ENCODE measurements at places on chromosomes 7 and 10.

GRCh38 chr7:30886608-30887011, 25.0 kb upstream of the AQP1 start:
- DNase-seq, result no peak

- DNase-seq, result no peak
These were observed 39.3 kb downstream of the SPDYE5 start for GRCh38 chr7:75531359-75531821.

DNA sequence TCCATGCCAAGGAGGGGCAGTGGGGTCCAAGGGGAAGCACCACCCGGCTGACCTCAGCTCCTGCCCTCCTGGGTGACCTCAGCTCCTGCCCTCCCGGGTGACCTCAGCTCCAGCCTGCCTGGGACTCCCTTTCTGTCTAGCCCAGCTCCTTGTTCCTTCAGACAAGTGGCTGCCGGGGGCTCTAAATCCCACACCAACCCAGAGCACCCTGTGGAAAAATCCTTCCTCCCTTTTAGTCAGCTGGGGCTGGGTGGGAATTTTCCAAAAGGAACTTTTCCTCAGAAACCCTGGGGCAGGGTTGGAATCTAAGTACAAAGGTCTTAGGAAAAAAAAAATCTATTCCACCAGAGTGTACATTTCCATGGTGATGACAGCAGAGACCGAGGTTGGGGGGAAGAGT, 36.3 kb downstream of the AKR1B1 start:
- DNase-seq, result no peak

GRCh38 chr10:131689016-131689415, 211.8 kb upstream of the PPP2R2D start:
- no peak for DNase-seq

DNA sequence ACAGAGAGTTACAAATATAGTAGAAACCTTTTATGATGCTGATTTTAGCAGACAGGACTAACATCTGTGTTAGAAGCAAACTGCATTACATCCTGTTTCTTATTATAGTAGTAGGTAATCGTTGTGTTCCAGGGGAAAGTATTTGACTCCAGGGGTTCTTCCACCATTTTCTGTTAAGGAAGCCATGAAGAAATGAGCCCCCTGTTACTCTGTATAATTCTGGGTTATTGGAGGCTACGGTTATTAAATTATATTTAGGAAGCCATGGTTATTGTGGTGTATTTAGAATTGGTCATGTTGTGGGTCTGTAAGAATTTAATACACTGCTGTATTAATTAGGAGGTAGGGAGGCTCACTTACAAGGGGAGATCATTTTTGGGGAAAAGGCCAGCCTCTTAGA, 175.8 kb upstream of the AGK start:
- no peak for DNase-seq

DNA sequence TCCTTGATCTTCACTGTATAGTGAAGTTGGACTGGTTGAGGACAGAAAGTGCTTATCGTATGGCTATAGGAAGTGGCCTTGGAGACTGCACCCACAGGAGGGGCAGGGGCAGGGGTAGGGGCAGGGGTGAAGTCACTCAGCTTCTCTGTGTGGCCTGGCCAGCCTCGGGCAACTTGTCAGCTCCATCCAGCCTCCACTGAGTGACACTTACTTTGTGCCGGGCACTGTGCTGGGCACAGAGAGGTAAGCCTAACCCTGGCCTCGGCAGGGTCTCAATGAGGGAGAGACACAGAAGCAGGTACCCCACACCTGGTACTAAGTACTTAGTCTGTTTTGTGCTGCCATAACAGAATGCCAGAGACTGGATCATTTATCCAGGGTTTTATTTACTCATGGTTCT, 99.3 kb upstream of the CTBP2 start:
- no peak for DNase-seq

DNA sequence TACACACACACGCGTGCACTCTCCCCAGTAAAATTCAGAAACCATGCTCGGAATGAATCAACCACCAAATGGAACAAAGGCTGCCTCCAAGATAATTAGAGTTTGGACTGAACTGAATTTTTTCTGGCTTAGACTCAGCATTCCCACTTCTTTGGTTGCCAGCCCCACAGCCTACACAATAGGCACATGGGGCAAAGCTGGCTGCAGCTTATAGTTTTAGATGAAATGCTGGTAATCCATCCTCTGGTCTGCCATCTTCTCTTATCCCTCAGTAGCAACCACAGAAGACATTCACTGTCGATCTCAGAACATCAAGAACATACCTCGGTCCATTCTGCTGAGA, 44.2 kb downstream of the PDE1C start:
- DNase-seq, result no peak

DNA sequence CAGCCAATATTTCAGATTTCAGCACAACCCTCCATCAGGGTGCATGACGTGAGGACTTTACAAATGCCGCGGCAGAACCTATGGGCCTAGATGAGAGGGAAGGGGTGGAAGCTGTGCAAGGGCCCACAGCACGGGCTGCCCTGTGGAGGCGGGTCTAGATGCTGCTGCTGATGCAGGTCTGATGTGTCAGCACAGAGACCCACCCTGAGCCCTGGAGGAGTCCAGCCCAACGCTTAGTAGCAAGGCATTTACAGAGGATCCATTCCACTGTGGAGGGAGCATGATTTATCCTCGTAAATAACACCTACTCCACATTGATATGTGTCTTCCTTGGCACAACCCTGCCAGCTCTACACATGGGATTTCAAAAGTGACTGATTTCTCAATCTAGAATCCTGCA, 48.5 kb downstream of the MYL10 start:
- no peak for DNase-seq

- DNase-seq, result no peak
These were observed at the start of gene GPR141 for GRCh38 chr7:37683246-37684120. TSS of gene GPR141 (plus strand) at chr7:37683766. CDS start at chr7:37740394, 56,628 bp downstream.

GRCh38 chr10:58516671-58517070, 4.0 kb downstream of the BICC1 start:
- DNase-seq, result no peak

DNA sequence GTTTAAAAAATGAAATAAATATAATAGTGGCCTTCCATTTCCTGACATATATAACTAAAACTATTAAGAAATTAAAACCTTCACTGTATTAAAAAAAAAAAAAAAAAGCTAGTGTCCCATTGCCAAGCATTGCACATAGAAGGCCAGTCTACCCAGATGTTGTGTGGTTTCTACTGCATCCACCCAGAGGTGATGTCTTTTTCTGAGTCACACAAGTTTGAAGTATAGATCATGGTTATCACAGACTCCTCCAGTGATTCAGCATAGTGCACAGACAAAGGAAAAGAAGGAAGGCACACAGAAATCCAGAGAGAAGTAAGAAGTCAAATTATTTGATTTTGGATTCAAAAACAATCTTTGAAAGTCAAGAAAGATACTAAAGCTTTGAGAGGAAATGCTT, 429.0 kb downstream of the ETV1 start:
- no peak for DNase-seq

- DNase-seq, result no peak
These were observed 10.8 kb upstream of the IFRD1 start for GRCh38 chr7:112439476-112439875.

- DNase-seq, result no peak
These were observed 60.6 kb upstream of the UBE3C start for GRCh38 chr7:157077986-157078644.

DNA sequence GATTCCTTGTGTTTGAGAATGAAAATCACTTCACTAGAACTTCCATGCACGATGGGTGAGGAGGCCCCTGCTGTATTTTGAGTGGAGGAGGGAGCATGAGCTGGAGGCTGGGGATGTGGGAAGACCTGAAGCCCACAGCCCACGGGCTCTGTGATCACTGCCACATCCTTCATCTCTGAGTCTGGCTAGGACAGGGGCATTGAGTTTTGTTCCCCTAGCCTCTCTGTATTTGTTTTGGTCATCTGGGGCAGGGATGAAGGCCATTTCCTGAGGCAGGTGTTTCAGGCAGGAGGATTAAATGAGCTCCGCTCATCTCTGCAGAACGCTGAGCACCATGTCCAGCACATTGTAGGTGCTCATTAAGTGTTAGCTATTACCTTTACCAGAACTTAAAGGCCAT, 293.6 kb downstream of the GLRX3 start:
- DNase-seq, result no peak

DNA sequence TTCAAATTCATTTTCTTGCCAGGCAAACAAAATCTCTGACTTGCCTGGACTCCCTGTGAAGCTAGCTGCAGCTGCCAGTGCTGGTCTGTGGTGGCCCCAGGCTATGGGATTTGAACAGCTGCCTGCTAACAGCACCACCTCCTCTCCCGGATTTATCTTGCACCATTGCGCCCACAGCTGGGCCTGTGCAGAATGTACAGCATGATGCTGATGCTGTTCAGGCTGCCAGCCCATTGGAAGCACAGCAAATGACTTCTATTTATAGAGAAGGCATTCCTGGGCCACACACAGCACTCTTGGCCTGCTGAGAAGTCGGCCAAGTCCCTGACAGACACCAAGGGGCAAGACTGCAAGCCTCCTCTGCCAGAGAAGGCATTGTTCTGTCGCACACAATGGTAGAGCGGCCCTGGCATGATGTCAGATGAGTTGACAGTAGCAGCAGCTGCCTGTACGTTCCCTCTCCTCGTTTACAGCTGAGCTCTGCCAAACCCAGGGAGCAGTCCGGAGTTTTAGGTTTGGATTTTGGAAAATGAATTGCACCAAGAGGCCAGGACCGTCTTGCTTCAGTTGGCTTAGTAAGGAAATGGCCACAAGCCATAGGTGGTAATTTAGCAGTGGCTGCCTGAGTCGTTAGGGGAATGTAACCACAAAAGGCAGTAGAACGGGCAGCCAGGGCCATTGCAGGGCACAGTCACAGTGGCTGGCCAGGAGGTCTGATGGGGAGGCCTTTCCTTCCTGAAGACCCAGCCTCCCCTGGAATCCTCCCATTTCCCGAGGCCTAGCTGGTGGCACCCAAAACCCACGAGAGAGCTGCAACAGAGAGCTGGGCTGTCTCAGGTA, 38.5 kb downstream of the MTURN start:
- no peak for DNase-seq

DNA sequence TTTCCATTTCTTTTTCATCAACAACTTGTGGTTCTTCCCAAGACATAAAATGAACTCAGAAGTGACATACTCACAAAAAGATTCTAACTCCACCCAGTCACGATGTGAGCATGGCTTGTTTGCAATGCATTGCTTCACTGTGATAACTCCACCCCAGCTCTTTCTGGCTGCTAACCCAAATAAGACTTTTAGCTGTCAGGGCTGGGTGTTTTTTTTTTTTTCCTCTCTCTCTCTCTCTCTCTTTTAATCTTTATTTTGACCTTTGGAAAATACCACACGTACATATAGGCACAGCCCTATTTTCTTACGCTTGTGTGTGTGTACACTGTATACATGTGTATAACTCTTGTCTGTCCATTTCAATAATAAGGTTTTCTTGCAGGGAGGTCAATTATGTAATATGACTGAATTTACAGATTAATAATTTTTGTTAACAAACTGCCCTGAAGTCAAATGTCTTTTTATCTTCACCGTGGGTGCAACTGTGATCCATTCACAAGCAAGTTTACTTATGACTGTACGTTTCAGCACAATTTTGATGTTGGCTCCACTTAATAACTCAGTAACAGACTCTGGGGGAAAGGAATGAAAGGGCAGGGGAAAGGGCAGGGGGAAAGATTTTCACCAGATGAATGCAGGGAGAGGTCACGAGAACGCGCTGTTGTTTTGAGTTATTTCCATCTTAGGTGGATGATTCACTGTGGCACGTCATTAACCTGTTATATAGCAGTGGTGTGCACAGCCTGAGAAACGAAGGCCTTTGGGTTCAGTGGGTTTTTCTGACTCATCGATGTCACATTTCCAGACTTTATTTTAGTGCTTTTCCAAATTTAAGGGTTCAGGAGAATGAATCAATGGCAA, 49.1 kb downstream of the APBB1IP start:
- peak; percentile 37 for DNase-seq

- DNase-seq, result no peak
These were observed 552.4 kb upstream of the MGMT start for GRCh38 chr10:128914681-128915080.

DNA sequence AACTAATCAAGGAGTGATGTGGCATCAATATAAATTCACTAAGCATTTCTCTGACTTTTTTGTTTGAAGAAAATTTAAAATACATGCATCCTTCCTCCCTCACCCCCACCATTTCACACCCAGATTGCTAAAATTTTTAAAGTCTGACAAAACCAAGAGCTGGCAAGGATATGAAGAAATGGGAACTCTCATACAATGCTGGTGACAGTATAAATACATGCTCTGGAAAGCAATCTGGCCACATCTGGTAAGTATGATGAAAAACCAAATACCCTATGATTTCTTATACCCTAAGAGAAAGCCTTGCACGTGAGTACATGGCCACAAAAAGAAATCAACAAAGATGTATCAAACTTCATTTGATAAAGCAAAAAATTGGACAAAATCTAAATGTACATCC, 31.2 kb downstream of the P4HA1 start:
- no peak for DNase-seq

- DNase-seq, result no peak
These were observed 212.4 kb upstream of the GALNT17 start for GRCh38 chr7:70919481-70920073.

GRCh38 chr7:42144604-42145003, 92.4 kb downstream of the GLI3 start:
- DNase-seq, result no peak

DNA sequence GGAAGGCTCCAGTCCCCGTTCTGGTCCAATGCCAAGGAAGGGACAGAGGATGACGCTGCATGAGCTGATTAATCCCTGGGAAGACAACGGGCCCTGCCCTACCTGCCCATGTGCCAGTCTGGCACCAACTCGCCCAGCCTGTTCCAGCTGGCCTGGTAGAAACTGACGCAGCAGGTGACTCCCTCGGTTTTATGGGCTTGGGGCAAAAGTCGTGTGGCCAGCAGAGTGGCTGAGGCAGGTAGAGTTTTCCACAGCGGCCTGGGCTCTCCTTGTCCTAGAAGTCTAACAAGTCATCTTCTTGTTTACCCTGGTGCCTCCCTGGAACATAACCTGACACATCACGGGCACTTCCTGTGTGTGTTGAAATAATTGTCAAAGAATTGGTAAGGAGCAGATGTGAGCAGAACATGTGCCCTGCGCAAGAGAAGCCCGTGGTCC, 20.4 kb upstream of the LMTK2 start:
- DNase-seq, result no peak

DNA sequence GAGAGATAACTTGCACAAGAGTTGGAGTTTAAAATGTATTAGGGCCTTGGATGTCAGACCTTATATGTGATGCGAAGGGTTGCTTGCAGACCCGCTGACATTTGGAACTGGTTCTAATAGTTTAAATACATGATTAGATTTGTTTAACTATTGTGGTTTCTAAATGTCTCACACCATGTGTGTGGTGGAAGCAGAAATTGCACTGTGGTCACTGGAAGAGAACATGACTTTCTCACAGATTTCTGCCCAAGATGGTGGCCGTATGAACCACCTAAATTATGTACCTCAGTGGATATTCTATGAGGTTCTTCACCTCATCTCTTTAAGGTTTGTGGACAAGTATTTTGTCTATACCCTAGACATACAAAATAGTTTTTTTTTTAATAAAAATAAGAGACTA, 8.2 kb upstream of the C1QL3 start:
- DNase-seq, result no peak

- DNase-seq, result no peak
These were observed 57.1 kb upstream of the IGFBP3 start for GRCh38 chr7:45978010-45978681.

GRCh38 chr10:114337510-114338462, 66.5 kb downstream of the AFAP1L2 start:
- no peak for DNase-seq

All from hematopoietic multipotent progenitor cell treated with erythropoietin and hydrocortisone succinate and interleukin-3 and kit ligand, for 15 days (in vitro differentiated cells).